DMS153 (cell line): ENCODE measurements at places on chromosomes 2 and 18.

- no peak for DNase-seq
Measured at GRCh38 chr2:156592809-156593593, 156.8 kb downstream of the GPD2 start.

GRCh38 chr18:36089001-36089400 is 21.6 kb upstream of the RPRD1A start:
- no peak for DNase-seq

- peak; percentile 82 for DNase-seq
Measured at GRCh38 chr2:17879137-17879912, 858 bp downstream of the KCNS3 start.

DNA sequence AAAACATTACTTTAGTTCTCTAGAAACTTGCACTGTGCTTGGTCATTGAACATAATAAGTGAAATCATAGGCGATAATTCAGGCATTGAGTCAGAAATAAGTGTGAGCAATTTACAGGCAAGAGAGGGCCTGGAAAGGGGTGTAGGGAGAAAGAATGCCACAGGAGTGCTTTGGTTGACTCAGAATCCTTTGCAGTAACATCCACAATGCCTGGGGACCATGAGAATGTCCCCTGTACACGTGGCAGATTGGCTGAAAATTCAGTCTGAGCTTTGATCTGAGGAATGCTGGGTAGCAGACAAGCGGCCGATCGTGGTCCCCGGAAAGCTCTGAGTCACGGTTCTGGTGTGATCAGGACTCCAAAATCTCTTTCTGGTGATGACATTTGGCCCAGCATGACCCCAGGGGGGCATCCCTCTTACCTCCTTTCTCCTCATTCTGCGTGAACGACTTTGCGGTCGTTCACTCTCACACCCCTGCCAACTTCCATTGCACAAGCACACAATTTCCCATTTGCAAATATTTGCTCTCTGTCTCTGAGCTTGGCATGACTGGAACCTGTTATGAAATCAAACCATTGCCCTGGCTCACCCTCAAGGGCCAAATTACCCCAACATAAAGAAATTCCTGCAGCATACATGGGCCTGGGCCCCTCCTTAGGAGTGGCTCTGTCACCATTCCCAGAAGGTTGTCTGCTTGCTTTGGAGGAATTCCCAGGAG is 305.0 kb upstream of the EPAS1 start:
- peak; percentile 24 for DNase-seq
